ENCODE measurements at places on chromosomes 7 and 10.
A peak's percentile ranks its signal among the peaks of the same experiment; 100 is the strongest.

GRCh38 chr7:116554436-116554835 lies 29.6 kb downstream of the CAV1 start:
- no peak for DNase-seq

- no peak for DNase-seq
These were observed 15.5 kb downstream of the TUBGCP2 start for GRCh38 chr10:133292919-133293809.

DNA sequence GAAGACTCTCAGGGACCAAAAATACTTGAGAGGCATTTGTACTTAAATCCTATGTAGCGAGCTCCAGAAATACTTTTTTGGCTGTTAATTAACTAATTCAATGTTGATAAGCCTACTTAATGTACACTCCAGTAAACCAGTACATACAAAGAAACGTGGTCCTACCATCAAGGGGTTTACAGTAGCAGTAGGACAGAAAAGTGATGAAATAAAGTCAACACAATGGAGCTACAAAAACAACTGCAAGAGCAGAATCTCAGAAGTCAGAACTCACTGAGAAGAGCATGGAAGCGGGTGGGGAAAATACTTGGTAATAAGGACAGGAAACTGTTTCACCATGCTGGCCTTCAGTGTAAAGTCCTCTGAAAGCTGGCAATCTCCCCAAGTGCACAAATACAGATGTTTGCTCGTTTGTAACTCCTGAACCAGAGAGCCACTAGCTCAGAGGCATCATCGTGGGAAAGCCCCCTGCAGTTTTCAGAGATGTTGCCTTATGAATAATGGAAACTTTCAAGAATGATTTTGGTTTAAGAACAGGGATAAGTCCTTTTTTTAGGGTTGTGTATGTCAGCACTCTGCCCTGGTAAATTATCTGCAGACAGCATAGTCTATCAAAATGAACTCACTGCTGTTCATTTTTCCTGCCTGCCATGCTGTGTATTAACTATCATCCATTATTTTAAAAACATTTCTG lies 233.2 kb downstream of the SORCS1 start:
- no peak for DNase-seq

DNA sequence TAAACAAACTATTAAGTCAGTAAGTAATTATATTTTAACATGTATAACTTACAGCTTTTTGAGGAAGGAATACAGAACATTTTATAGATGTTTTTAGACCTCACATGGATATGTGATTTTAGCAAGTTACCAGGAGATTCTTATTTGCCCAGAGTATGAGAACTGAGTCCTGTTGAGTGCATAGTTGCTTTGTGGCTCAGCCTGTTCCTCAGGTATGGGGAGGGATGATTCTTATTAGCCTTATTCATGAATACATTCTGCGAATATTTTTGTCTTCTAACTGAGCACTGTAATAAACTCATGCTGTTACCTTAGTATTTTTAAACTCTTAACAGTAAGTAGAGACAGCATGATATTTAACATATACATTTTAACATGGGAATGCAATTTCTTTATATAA lies 17.9 kb downstream of the BTAF1 start:
- DNase-seq = no peak

GRCh38 chr10:110358278-110358677 lies 53.6 kb upstream of the SMNDC1 start:
- no peak for DNase-seq

DNA sequence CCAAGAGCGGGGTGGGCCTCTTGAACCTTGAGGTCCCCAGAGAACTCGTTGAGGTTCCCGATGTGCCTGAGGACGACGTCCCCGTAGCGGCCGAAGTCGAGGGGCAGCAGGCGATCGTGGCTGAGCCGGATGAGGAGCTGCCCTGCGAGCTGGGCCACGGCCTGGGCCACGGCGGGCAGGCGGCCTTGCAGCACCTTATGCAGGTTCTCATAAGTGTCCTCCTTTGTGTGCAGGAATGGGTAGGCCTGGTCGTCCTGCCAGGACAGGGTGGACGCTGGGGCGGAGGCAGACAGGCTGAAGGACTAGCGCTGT lies 14.2 kb downstream of the TFR2 start:
- no peak for DNase-seq

DNA sequence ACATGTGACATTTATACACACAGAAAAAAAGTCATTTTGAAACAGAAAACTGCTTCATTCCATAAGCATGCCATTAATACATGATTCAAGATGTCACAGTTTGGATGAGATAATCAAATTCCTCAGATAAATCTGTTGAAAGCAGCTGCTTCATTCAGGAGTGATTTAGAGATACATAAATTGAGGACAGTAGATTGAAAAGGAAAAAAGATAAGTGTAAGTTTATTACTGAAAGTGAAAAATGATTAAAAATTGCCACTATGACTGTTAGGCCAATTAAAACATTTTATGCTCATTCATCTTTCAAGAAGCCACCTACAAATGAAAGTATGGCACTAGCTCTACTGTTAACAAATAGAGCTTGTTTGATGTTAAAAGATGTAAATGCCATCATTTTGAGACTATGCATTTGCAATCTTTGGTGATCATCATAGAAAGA lies 136.9 kb upstream of the CDK6 start:
- no peak for DNase-seq

DNA sequence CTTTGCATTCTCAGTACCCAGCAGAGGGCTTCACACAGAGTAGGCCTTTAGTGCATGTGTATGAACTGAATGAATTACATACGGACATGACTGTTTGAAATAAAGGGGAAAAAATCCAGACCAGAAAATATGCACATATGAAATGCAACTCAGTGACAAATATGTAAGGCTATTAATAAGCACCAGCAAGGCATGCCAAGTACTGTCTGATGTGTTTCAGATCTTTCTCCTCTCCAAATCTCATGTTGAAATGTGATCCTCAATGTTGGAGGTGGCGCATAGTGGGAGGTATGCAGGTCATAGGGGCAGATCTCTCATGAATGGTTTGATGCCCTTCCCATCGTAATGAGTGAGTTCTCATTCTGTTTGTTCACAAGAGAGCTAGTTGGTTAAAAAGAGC lies 87.3 kb upstream of the TOMM7 start:
- DNase-seq = no peak

DNA sequence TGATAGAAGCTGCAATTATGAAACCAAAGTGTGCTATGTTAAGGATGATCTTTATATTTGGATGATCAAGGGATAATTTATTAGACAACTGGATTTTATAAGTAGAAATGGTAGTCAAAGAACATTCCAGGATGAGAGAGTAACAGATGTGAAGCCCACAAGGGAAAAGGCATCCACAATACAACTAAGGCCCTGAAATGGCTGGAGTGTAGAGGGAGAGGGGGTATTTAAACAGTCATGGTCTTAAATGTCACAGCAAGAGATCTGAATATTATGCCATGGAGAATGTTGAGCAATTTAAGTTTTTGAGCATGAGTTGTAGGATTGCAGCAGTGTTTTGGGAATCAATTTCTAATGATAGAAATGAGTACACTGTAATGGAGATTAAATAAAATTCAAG lies 282.3 kb upstream of the DKK1 start:
- no peak for DNase-seq

- DNase-seq = no peak
These were observed 147.8 kb downstream of the GFRA1 start for GRCh38 chr10:116125180-116125579.

GRCh38 chr10:100490531-100490930 lies 27.7 kb downstream of the WNT8B start:
- no peak for DNase-seq

GRCh38 chr10:3122034-3122433 lies 50.5 kb downstream of the PITRM1 start:
- DNase-seq = no peak

- DNase-seq = peak; percentile 70
These were observed 145.7 kb upstream of the SH2B2 start for GRCh38 chr7:102140952-102141370.

DNA sequence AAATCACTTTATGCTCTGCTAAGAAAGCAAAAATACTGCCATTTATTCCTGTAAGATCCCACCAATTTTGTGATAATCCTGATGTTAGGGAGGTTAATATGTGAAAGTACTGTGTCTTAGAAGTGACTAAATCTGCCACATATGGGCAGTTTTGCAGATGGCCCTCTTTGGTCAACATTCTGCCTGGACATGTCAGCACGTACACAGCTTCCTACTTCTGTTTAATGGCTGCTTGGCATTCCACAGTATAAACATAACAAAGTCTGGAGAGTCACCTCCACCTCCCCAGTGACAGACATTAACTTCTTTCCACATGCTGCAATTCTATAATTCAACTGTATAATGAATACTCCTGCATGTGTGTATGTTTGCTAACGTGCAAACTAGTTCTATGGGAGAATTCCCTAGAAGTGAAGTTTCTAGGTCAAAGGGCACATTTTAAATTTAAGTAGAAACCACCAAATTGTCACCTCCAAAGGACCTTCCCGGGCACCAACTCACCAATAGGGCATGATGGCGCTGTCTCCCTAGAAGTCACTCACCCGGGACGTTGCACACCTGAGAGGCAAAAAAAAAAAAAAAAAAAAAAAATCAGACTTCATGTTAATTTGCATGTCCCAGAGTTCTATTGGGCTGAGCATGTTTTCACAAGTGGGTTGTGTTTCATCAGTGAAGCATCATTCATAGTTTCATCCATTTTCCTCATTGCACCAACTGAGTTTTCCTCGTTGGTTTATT lies 38.9 kb downstream of the MKI67 start:
- DNase-seq = no peak

DNA sequence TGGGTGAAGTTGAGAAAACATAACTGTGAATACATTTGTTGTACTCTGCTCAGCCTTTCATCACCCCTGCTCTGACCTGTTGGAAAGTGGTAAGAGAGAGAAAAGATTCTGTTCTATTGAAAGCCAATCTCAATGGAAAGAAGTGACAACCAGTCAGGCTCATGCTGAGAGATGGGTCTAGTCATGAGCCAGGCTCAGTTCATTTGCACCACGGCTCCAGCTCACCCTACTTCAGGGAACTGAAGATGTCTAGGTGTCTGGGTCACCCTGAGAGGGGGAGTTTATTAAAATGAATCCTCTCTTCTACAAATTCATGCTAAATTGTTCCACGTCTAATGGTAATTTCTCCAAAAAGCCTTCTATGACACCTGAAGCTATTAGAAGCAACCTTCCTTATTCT lies 12.1 kb upstream of the FAS start:
- no peak for DNase-seq

DNA sequence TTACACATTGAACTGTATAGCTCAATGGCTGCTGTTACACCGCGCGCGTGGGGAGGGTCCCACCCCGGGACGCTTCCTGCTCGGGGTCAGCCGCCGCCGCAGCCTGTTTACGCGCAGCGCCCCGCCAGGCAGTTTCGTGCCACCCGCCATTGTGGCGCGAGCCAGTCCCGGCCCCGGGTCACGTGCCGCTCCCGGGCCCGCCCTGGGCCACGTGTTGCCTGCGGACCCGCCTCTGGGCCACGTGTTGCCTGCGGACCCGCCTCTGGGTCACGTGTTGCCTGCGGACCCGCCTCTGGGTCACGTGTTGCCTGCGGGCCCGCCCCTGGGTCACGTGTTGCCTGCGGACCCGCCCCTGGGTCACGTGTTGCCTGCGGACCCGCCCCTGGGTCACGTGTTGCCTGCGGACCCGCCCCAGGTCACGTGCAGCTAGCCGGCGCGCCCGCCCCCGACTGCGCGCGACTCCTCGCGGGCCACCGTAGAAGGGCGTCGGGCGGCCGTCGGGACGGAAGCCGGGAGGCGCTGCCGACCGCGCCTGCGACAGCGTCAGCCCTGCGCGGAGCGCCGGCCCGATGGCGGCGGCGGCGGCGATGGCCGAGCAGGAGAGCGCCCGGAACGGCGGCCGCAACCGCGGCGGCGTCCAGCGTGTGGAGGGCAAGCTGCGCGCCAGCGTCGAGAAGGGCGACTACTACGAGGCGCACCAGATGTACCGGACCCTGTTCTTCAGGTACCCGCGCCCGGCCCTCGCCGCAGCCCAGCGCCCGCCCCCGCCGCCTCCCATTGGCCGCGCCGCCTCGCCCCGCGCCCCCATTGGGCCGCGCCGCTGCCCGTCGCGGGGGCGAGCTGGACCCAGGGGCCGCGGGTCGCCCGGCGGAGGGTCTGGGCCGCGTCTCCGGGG lies at the start of gene GET4:
Gene GET4, plus strand, starts transcription at position 478 of the 895 bp plus-strand sequence. Its CDS starts 92 bp downstream, at position 570.
- DNase-seq = peak; percentile 90

- no peak for DNase-seq
These were observed 4.9 kb downstream of the GCK start for GRCh38 chr7:44184206-44184872.

- DNase-seq = no peak
These were observed 14.6 kb downstream of the DPY19L1 start for GRCh38 chr7:35022725-35023124.

DNA sequence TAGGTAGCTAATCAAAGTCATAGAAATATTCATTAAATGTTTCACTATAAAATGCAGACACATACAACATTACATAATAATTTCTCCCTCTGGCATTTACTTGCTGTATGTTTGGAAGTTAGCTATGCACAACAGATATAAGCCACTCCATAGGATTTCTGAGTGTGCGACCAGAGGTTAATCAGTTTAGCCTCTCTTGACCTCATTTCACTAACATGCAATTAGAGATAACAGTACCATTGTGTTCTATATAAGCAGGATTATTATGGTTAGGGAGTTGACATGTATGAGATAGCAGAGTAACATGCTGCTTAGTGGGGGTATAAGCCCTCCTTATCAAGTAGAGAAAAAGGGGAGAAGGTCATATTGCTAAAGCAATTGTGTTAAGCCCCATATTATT lies 26.4 kb downstream of the GLUD1 start:
- DNase-seq = no peak

GRCh38 chr7:129238546-129238945 lies 13.7 kb downstream of the AHCYL2 start:
- no peak for DNase-seq

- DNase-seq = no peak
These were observed 1.2 kb upstream of the CALU start for GRCh38 chr7:128737867-128738385.

DNA sequence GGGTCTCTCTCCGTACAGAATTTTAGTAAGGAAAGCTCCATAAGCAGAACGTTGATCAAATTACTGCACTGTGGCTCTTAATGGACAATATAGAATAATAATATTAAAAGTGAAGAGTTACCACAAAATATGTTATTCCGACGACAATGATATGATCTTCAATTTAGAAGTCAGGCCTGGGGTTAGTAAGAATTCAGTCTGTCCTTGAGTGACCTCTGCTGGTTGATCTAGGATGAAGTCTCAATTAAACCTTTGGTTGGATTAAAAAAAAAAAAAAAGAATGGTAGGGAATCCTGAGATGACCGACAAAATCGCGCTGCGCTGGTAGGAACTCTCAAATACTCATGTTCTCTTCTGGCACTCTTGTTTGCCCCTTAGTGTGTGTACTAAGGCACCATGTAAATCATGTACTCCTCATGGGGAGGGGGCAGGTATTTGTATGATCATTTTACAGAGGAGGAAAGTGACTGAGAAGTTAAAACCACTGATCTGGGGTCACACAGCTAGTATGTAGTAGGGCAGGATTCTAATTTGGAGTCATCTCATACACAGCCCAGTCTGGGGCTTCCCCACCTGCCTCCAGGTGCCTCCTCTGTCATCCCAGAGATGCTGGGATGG lies 161.3 kb upstream of the NPVF start:
- DNase-seq = peak; percentile 64

DNA sequence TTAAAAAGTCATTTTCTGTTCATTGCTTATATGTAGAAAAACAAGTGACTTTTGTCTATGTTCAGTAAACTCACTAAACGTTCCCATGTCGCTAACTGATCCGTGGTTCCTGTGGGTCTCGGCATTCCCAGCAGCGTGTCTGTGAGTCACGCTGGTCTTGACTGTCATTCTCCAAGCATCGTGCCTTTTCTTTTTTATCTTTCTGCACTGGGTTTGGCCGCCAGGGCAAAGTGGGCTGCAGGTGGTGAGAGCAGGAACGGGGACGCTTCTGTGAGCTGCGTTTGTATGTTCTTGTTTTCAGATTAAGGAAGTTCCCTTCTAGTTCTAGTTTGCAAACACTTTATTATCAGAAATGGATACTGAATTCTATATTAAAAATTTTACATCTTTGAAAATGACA lies 6.8 kb upstream of the SCART1 start:
- DNase-seq = no peak
